CD4-positive, alpha-beta T cell (primary cell): ENCODE measurements at places on chromosomes 6 and 20. TPM values are rescaled to one million over a fixed set of nuclear protein-coding genes. Genes with fewer than 3 reads are reported as not detected.

The PCMT1 gene
- 14.4 TPM for total RNA-seq

The ANKRD66 gene
- total RNA-seq: not detected

The HTR1E gene
- not detected for total RNA-seq

The BMP6 gene
- total RNA-seq: not detected

The RIMS4 gene
- total RNA-seq: not detected

The COL11A2 gene
- total RNA-seq: 2.8 TPM

The NRM gene
- 4.4 TPM for total RNA-seq

GRCh38 chr6:39327507-39327906, 5.0 kb upstream of the KCNK16 start:
- no peaks in the 10 kb centered on the region for H3K27me3 ChIP-seq
- no peaks in the 10 kb centered on the region for H3K4me1 ChIP-seq
- no peak for DNase-seq
- no peak overlapping the region for H3K4me3 ChIP-seq
- H3K27ac ChIP-seq: no peak overlapping the region

- H3K27me3 ChIP-seq: no peaks in the 10 kb centered on the region
- DNase-seq: no peak
- H3K27ac ChIP-seq: no peak overlapping the region
Measured at GRCh38 chr6:88499845-88500699, 333.9 kb upstream of the CNR1 start.

DNA sequence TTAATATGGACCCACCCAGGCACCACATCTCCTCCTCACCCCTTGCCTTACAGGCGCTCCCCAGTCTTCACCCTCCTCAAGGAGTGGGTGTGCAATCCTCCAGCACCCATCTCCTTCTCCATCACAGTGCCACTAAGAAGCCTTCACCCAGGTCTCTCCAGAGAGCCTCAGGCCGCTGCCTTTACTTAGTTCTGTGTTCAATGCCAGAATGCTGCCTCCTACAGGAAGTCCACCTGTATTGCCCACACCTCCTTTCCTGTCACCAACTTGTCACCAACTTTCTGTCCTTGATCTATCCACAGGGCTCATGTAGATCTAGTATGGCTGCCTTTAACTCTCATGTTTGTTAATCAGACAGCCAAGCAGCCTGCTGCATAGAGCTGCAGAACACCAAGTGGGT, 586 bp upstream of the LST1 start:
- H3K36me3 ChIP-seq: peaks cover 9% of the 10 kb centered on the region
- peak overlapping the region; percentile 95 for H3K27ac ChIP-seq
- H3K4me1 ChIP-seq: peaks cover 78% of the 10 kb centered on the region
- H3K4me3 ChIP-seq: peak overlapping the region; percentile 32
- DNase-seq: no peak

GRCh38 chr20:3479025-3479424, 8.2 kb downstream of the ATRN start:
- no peak overlapping the region for H3K4me3 ChIP-seq
- no peak overlapping the region for H3K27ac ChIP-seq
- H3K27me3 ChIP-seq: no peaks in the 10 kb centered on the region
- no peak for DNase-seq
- H3K4me1 ChIP-seq: no peaks in the 10 kb centered on the region

- H3K27me3 ChIP-seq: no peaks in the 10 kb centered on the region
- no peaks in the 10 kb centered on the region for H3K36me3 ChIP-seq
- no peaks in the 10 kb centered on the region for H3K4me1 ChIP-seq
- H3K27ac ChIP-seq: no peak overlapping the region
Measured at GRCh38 chr6:122202576-122203137, 196.8 kb upstream of the HSF2 start.

- H3K4me3 ChIP-seq: no peak overlapping the region
- H3K4me1 ChIP-seq: no peaks in the 10 kb centered on the region
- H3K27me3 ChIP-seq: no peaks in the 10 kb centered on the region
Measured at GRCh38 chr20:52239102-52239501, 47.5 kb upstream of the ZFP64 start.

DNA sequence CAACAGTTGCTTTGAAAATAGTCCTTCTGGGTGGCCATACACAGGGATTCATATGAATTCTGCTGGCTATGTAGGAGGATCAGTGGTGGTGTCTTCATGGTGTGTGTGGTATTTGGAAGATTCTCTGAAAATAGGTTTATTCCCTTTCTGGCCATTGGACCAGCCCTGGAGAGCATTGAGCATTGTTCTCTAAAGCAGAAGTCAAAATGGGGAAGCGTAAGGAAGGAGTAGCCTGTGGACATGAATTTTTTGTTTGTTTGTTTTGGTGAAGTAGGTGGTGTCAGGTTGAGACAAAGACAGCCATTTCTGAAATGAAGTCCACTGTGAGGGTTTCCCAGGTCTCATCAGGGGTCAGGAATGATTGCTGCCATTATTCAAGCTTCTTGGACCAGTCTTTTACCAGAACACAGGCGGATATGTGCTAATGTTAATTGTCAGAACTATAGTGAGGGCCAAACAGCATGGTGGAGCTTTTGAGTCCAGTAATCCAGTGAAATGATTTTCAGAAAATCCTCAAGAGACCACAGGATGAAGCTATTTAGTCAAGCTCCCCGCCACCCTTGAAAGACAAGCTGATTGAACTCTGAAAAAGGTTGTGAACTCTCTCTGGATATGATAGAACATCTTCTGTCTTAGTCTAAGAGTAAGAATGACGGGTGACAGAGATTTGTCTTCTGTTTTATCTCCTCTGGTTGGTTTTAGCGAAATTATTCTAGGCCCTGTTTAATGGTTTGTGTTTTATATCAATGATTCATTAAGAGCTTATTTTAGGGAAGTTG, 60.0 kb downstream of the DNAH8 start:
- H3K36me3 ChIP-seq: no peaks in the 10 kb centered on the region
- H3K27ac ChIP-seq: no peak overlapping the region
- no peaks in the 10 kb centered on the region for H3K27me3 ChIP-seq
- no peaks in the 10 kb centered on the region for H3K4me1 ChIP-seq
- H3K4me3 ChIP-seq: no peak overlapping the region
